NCI-H774 (cell line): ENCODE measurements at places on chromosomes 11 and 22.
A peak's percentile ranks its signal among the peaks of the same experiment; 100 is the strongest.

DNA sequence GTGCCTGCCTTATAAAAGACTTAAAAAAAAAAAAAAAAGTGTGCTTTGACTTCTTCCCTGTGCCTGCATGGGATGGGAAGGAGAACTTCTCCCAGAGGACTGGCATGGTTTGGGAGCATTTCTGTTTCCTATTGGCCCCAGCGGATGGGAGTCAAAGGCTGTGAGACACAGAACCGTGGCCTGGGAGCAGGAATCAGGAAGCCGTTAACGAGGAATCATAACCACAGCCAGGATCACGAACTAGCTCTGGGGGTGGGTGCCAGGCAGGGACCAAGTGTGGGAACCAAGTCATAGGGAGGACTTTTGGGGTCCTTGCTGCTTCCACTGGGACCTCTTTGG lies 526 bp downstream of the C1QTNF6 start:
- no peak for DNase-seq

DNA sequence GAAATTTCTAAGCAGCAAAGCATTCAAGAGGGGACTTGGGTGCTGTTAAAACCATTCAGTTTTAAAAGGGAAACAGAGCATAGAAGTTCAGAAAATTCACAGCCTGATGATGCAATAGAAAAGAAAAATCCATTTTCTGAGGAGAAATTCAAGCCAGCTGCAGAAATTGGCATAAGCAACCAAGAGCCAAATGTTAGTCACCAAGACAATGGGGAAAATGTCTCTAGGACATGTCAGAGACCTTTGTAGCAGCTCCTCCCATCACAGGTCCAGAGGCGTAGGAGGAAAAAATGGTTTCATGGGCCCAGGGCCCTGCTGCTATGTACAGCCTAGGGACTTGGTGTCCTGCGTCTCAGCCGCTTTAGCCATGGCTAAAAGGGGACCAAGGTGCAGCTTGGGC lies 5.5 kb upstream of the IRAG1 start:
- no peak for DNase-seq

- peak; percentile 6 for DNase-seq
Measured at GRCh38 chr11:72642043-72642883, 32.0 kb downstream of the PDE2A start.

GRCh38 chr22:50012211-50013181 lies at the start of gene IL17REL:
Gene IL17REL, minus strand, starts transcription at chr22:50012765. Its CDS starts 119 bp downstream, at chr22:50012646.
- no peak for DNase-seq

GRCh38 chr11:73204711-73205121 lies 13.4 kb upstream of the P2RY2 start:
- DNase-seq, result no peak

- DNase-seq, result no peak
Measured at GRCh38 chr11:130834886-130835285, 81.4 kb downstream of the SNX19 start.

DNA sequence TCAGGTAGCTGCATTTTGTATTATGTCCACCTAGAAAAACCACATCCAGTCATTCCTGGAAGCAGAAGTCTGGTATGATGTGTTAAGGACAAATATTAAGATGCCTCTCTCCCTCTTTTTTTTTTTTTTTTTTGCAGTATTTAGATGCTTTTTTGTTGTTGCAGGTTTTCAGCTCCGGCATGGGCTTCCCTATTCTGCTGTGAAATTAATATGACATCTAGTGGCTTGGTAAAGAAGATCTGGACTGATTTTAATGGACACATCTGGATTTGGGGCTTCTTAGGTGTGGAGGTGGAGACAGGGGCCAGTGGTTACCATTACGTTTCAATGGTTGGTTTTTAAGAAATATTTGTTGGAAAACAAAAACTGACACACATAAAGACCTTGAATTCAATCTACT lies 47.5 kb upstream of the RASSF10 start:
- no peak for DNase-seq

- peak; percentile 11 for DNase-seq
Measured at GRCh38 chr11:68383976-68384501, 71.6 kb downstream of the LRP5 start.

DNA sequence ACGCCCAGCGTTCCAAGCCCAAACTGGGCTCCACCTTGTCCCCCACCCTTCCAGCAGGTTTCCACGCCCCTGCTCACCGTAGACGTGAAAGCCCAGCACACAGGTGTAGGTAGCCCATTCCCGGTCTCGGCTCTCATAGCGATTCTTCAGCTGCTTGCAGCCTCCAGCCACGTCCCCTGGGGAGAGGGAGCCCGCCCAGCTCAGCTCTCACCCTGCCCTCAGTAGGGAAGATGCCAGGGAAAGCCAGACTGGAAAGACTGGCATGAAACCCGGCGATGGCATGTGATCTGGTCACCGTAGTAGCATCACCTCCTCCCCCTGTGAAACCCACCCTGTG lies 1.4 kb upstream of the MTA2 start:
- DNase-seq, result no peak
